ENCODE measurements at places on chromosomes 2 and 18. TPM values are rescaled to one million over a fixed set of nuclear protein-coding genes. Genes with fewer than 3 reads are reported as not detected.

DNA sequence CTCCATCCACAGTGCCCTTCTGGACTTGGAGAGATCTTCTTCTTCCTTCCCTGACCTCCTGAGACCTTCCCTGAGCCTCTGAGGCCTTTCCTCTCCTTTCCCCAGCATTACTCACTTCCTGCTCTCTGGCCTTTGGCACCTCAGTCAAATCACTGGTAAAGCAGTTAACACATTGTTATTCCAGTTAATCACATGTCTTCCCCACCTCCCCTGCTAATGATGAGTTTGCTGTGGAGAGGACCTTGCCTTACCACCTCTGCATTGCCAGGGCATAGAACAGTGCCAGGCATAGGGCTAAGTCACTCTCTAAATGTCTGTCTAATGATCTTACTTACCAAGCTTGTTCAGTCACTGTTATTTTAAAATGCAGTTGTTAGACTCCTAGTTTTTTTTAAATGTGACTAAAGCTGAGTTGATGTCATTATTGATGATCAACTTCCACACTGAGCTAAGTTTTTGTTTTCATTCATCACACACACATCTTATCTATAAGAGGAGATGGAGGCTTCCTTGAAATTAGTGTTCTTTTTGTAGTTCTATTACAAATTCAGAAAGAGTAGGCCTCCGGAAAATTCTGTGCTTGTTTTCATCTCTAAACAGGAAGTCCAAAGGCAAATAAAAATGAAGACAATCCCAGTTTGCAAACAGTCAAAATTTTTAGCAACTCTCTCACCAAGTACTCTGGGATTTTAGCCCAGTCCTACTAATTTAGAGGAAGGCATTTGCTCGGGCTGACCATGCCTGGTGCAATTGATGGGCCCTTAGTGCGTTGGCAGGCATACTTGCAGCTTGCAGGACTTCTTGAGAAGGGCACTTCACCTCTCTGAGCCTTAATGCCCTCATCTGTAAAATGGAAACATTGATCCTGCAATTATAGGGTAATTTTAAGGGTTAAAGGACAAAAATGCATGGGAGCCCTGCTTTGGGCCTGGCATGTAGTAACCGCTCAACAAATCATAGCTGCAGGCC is 113.7 kb upstream of the SPRED2 start:
- no peak for DNase-seq

DNA sequence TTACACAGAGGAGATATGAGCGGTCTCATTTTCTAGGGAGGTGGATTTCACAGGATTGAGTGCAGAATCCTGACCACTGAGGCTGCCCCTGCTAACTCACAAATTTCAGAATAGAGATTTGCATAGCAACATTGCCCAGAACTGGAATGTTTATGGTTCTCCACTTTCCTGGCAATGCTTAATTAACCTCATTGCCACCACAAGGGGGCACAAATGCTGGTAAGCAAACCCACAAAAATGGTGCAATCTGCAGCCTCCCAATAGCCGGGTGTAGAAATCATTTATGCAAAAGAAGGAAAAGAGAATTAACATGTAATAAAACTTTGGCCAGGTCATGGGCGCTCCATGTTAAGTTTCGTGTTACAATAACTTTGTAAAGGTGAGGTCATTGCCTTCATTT is 112.4 kb downstream of the CYRIA start:
- DNase-seq = no peak

GRCh38 chr18:22840606-22841144 is 92.5 kb upstream of the RBBP8 start:
- DNase-seq = no peak

- DNase-seq = no peak
Observed at GRCh38 chr2:65999103-65999502, 435.8 kb upstream of the MEIS1 start.

GRCh38 chr18:50473881-50474280 is 86.0 kb upstream of the MAPK4 start:
- no peak for DNase-seq

GRCh38 chr2:157692768-157693167 is 64.1 kb upstream of the ACVR1C start:
- no peak for DNase-seq

- DNase-seq = no peak
Observed at GRCh38 chr18:3283908-3284307, 22.0 kb downstream of the MYL12B start.

GRCh38 chr2:216549926-216550690 is 51.5 kb downstream of the RPL37A start:
- no peak for DNase-seq

DNA sequence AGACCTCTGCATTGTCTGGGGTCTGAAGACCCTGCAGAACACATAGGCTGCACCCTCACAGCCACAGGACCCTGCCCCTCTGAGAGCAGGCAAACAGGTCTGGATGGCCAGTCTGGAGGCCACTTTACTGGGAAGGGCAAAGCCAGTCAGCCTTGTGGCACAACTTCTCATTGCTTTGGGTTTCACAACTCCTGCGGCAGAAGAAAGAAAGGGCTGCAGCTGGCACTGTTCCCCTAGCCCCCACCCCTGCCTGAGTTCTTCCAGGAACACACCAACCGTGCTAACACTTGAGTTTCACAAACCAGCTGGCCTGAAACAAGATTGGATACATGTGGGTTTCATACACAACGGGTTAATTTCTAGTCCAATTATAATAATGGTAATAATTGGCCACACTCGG is 276.5 kb upstream of the MGAT5 start:
- DNase-seq = no peak

GRCh38 chr2:48369971-48370370 is 160.0 kb upstream of the STON1 start:
- no peak for DNase-seq

GRCh38 chr2:6864923-6865345 is 773 bp downstream of the CMPK2 start:
- DNase-seq = no peak

DNA sequence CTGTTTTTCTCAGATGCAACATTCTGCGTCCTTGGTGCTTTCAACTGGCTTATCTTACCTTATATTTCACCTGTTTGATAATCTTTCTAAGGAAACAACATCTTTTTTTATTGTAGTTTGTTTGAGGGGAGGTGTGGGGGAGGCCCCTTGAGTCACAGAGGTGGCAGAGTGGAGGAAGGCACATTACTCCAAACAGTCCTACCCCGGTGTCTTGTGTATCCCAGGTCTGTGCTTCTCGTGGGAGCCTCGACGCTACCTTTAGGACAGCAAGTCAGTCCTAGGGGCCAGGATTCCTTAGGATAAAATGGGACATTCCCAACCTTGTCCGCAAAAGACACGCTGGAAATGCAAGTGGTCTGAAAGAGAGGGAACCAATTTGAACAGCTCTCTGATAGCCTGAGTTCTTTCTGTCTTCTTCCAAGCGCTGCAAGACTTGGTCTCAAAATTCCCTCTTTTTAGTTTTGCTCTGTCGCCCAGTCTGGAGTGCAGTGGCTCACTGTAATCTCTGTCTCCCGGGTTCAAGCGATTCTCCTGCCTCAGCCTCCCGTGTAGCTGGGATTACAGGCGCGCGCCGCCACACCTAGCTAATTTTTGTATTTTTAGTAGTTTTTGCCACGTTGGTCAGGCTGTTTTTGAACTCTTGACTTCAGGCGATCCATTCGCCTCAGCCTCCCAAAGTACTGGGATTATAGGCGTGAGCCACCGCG is 4.0 kb downstream of the GATA6 start:
- no peak for DNase-seq

DNA sequence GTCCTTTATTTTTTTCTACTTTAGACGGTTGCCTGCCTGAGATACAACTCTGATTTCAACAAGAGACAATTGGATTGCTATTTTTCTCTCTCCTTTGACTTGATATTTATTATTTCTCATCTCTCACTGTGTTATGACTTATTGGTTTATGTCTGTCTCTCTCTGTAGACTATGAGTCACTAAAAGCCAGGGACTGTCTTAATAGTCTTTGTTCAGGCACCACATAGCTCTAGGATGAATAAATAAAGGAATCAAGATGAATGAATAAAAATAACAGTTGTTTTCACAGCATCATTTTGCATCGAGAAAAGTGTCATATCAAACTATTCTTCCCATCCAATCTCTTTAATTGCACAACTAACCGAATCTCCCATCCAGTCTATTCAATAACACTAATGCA is 31.4 kb upstream of the CD28 start:
- no peak for DNase-seq

DNA sequence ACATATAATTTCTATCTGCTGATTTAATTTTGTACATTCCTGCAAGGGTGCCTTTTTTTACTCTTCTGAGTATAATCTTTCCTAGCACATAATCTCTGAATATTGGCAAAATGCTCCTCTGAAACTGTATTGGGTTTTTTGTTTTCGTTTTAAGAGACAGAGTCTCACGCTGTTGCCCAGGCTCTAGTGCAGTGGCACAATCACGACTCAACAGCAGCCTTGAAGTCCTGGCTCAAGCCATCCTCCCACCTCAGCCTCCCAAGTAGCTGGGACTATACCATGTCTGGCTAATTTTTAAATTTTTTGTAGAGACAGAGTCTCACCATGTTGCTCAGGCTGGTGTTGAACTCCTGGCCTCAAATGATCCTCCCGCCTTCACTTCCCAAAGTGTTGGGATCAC is 104.9 kb downstream of the SPTBN1 start:
- no peak for DNase-seq

GRCh38 chr2:182867426-182868053 is 1.1 kb upstream of the FRZB start:
- DNase-seq = no peak

- DNase-seq = no peak
Observed at GRCh38 chr2:219495531-219496122, 3.1 kb upstream of the GMPPA start.

- DNase-seq = no peak
Observed at GRCh38 chr2:123364243-123364896, 660.7 kb upstream of the CNTNAP5 start.

DNA sequence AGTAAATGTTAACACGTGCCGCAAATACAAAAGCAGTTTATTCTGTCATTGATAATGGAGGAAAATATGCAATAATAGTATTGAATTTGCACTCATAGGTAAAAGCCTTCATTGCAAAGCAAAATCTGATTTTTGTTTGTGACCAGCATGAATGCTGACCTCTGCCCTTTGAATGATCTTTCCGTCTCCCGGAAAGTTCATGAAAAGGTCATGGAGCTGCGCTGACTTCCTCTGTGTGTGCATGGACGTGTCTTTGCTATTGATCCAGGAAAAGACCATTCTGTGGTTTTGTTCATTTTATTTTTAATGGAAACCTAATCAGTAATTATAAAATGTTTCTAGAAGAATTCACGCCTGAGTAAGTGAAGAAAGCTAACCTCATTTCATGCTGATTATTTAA is 320.0 kb downstream of the MTX2 start:
- DNase-seq = no peak

GRCh38 chr2:136411946-136412345 is 294.0 kb upstream of the CXCR4 start:
- no peak for DNase-seq

GRCh38 chr2:238731961-238732360 is 115.9 kb upstream of the TWIST2 start:
- no peak for DNase-seq

GRCh38 chr2:38997781-38998180 is 108.1 kb downstream of the ARHGEF33 start:
- no peak for DNase-seq

GRCh38 chr2:223941579-223942277 is 3.4 kb downstream of the WDFY1 start:
- DNase-seq = no peak

- DNase-seq = no peak
Observed at GRCh38 chr2:240898108-240898730, 2.3 kb upstream of the MAB21L4 start.

DNA sequence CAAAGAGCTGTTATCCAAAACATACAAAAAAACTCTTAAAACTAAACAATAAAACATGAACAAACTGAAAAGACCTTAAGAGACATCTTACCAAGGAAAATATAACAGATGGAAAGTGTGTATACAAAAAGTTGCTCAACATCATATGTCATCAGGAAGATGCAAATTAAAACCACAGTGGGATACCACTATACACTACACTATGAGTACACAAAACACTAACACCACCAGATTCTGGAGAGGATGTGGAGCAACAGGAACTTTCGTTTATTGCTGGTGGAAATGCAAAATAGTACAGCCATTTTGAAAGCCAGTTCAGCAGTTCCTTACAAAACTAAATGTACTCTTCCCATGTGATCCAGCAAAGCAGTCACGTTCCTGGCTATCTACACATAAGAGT is 221.4 kb downstream of the CMPK2 start:
- DNase-seq = no peak

Gene XIRP2
- total RNA-seq = not detected

Gene ABCG8
- total RNA-seq = not detected

Gene HAAO
- 33.7 TPM for total RNA-seq

Gene CTLA4
- total RNA-seq = not detected

Gene PRSS56
- total RNA-seq = not detected

Gene ZBTB7C
- 10.9 TPM for total RNA-seq

Gene CPO
- total RNA-seq = 3.0 TPM

Gene SKOR2
- not detected for total RNA-seq

Gene KLHL14
- 1.3 TPM for total RNA-seq

Gene SLC8A1
- total RNA-seq = 13.7 TPM

Gene ZC3H6
- total RNA-seq = 10.6 TPM

Gene ALPP
- total RNA-seq = not detected

Data from thoracic aorta (tissue), 2 donors.